ENCODE measurements at places on chromosomes 2 and 18. TPM values are rescaled to one million over a fixed set of nuclear protein-coding genes. Genes with fewer than 3 reads are reported as not detected.

DNA sequence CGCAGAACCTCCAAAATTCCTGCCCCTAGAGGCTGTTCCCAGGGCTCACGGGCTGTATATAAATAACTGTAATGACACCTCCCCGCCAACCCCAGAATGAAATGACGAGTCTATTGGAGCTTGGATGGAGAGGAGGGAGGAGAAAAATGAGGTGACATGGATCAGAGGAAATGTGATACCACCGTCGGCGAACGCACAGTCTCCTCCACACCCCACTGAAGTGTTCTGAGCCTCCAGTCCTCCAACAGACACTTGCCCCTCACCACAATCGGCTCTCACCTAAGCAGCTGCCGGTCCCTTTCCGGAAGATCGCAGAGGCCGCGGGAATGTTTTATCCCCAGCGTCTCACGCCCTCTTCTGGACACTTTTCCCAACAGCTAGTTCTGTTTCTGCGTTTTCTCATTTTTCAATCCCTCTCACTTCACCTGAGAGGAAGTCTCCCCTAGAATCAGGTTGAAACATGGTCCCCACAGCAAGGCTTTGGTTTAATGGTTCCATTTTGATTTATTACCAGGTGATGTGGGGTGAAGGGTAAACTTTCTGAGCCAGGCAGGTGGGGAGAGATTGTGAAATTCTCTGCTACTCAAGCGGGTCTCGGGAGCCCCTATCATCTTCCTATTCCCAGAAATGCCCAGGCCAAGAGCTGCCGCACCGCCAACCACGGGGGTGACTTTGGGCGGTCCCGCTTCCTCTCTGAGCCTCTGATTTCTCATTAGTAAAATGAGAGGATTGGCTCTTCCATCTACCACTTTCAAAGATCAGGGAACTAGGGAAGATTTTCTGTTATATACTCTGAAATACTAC, 9.1 kb upstream of the MYO5B start:
- H3K27ac ChIP-seq = no peak overlapping the region
- no peaks in the 10 kb centered on the region for H3K4me1 ChIP-seq

DNA sequence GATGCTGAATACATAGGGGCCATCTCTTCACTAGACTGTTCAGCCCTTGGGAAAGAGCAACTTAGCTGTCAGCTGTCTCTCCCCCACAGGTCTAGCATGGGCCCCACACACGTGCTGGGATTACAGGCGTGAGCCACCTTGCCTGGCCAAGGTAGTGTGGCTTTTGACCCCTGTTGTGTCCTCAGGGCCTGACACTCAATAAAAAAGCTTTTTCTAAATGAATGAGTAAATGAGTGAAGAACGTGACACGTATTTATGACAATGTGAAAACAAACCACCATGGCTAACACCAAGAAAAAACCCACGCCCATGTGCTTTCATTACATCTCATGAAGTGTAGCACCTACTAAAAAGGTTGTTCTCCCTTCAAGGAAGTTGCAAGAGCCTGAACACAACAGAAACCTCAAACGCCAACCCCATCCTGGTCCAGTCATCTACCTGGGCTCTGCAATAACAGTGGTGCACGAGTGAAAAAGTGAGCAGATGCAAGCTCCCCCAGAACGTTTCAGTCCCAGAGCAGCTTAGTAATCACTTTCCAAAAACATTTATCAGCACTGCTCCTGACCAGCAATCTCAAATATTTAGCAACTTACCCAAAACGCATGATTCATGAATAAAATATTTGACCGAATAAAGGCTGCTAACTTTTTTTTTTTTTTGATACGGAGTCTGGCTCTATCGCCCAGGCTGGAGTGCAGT, 3.4 kb downstream of the WDFY1 start:
- no peaks in the 10 kb centered on the region for H3K36me3 ChIP-seq
- peak; percentile 88 for DNase-seq
- peaks cover 33% of the 10 kb centered on the region for H3K4me1 ChIP-seq
- H3K27ac ChIP-seq = peak overlapping the region; percentile 69

DNA sequence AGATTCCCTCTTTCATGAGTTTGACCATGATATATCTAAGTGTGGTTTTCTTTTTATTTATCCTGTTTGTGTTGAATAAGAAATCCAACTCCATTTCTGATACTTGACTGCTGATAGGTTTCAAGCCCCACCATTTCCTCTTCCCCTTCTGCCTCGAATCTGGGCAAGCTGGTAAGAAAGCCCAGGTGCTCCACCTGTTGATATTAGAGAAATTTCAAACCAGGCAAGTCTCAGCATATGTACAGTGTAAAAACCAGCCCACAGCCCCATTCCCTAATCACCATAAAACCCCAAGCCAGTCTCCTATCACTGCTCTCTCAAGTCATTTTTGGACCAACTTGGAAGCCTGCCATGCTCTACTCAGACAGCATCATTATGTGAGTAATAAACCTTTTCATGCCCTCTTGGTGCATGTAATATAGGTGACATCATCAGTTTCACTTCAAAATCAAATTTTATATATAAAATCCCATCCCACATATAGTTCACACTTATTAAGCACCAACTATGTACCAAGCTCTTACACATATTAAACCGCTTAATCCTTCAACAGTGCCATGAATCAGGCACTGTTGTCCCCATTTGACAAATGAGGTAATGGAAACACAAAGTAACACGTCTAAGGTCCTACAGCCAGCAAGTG, 46.6 kb downstream of the SMAD2 start:
- H3K27me3 ChIP-seq = no peaks in the 10 kb centered on the region
- H3K27ac ChIP-seq = no peak overlapping the region
- no peak overlapping the region for H3K4me3 ChIP-seq
- DNase-seq = peak; percentile 77

DNA sequence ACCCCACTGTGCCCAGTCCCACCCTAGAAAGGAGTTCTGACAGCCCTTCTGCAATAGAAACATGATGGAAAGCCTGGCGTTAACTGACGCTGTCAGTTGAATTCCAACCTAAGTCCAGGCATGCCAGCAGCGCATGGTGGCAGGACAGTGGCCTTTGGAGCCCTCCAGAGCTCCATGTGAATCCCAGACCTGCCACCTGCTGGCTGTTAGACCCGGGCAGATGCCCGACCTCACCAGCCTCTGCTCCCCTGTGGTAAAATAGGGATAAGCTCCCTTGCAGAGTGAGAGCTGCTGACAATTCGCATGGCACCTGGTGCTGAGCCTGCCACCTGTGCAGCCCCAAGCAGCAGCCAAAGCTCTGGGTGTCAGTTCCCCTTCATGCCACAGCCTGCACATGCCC, 138.6 kb downstream of the LOXHD1 start:
- peaks cover 3% of the 10 kb centered on the region for H3K27me3 ChIP-seq
- no peaks in the 10 kb centered on the region for H3K36me3 ChIP-seq
- H3K4me1 ChIP-seq = no peaks in the 10 kb centered on the region
- H3K27ac ChIP-seq = no peak overlapping the region

GRCh38 chr18:13218368-13218991, at the start of gene LDLRAD4:
LDLRAD4 (plus strand) TSS chr18:13218760.
- no peaks in the 10 kb centered on the region for H3K36me3 ChIP-seq
- peak within 1 kb of the TSS; percentile 51 for H3K4me3 ChIP-seq
- no peak within 1 kb of the TSS for H3K27ac ChIP-seq
- no peaks in the 10 kb centered on the region for H3K4me1 ChIP-seq

SKOR2 gene
- polyA plus RNA-seq = not detected
